ENCODE measurements at places on chromosomes 16 and 17.
A peak's percentile ranks its signal among the peaks of the same experiment; 100 is the strongest.

GRCh38 chr17:80491478-80492342 lies 15.3 kb upstream of the NPTX1 start:
- DNase-seq: no peak

- DNase-seq: no peak
Observed at GRCh38 chr17:34692920-34693319, 113.5 kb downstream of the TMEM132E start.

- peak; percentile 98 for DNase-seq
Observed at GRCh38 chr17:31487648-31488263, 96.3 kb downstream of the RAB11FIP4 start.

DNA sequence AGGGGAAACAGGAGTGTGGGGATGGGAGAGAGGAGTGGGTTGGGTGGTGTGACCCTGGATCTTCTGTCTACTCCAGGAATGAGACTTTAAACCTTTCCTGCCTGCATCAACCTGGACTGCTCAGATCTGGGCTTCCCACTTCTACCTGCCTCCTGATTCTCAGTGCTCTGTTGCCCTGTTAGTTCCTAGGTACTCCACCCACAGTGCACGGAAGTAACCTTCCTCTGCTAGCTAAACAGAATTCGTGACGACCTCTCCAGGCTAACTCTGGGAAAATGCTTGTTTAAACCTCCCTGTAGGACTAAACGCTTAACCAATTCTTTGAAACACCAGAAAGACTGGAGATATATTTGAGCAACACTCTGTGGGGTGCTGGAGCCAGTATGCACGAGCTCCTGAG lies 83.4 kb upstream of the CLEC3A start:
- no peak for DNase-seq

DNA sequence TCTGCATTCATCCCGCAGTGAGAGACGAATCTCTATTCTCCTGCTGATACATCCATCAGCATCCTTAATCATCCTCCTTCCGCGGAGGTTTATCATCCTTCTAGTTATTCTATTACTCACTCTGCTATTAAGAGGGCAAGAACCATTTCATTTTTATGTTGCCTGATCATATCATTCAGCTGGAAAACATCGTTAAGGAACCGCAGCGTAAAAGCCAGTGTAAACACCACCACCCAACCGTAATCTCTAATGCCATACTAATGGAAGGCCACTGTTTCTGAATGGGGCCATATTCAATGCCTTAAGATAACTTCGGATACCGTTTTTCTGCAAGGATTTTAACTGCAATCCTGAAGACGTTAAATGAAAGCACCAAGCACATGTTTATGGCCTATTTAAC lies 36.7 kb upstream of the ERCC4 start:
- no peak for DNase-seq

DNA sequence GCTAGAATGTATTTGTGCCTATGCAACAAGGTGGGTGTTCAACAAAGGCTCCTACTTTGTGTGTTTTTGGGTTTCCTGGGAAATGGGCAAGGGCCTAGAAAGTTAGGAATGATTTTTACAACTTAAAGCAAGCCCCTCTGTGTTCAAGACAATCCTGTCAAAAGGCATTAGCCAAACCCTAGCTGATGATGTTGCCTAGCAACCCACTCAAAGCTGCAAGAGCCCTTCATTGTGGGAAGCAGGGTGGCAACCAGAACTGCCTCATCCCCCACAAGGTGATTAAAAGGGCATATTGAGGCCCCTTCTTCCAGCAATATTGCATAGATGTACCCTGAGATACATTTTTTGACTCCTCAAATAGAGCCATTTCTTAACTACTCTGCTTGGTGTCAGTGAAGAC lies 16.0 kb upstream of the RASL10B start:
- DNase-seq: no peak

DNA sequence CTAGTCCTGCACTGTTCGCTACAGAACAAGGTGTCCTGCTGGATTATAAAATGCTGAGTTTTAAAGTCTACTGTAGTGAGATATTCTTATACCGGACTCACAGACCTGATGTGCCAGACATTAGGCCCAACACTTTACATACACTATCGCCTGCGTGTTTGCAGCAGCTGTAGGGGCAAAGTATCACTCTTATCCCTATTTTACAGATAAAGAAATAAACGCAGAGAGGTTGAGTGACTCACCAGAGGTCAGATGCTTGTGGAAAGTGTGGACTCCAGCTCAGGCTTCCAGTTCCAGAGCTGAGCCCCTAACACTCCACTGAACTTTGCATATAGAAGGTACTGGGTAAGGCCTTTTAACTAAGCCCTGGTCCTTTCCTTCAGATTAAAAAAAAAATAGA lies 47.4 kb downstream of the PLXDC1 start:
- DNase-seq: no peak

DNA sequence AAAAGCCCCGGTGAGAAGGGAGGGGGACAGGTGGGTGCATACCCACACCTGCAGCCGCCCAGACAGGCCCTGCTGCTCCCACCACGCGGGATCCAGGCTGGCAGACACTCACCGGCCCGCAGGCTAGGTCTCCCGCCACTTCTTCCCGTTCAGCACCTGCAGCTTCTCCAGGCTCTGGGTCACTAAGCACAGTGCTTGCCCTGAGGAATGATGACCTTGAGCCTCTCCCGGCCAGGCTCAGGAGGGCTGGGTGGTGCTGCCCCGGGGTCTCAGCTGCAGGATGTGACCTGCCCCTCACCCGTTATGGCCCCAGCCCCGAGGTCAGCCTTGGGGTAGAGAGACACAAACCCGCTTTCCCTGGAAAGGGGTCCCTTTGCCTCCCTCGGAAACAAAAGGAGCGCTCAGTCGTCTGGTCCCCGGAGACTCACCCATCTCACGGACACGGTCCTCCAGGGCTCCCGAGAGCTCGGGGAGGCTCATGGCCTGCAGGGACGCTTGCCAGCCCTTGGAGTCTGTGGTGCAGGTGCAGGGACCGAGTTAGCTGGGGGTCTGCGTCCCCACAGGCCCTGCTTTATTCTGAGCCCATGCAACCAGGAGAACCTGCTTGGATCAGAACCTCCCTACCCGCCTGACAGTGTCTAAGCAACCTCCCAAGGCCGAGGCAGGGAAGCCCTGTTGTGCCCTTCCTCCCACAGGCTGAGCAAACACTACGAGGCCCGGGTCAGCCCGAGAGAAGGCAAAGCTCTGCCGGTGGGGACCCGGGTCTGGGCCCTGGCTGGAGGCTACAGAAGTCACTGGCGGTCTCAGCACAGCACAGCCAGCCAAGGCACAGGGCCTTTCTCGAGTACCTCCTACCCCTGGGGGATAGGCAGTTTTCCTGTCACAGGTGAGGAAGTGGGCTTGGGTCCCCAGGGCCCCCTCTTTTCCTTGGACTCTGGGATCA lies 3.8 kb downstream of the NUDT16L1 start:
- no peak for DNase-seq

GRCh38 chr17:80393961-80394360 lies 21.0 kb upstream of the ENDOV start:
- no peak for DNase-seq

- DNase-seq: no peak
Observed at GRCh38 chr17:63764716-63765115, 8.7 kb downstream of the CCDC47 start.

DNA sequence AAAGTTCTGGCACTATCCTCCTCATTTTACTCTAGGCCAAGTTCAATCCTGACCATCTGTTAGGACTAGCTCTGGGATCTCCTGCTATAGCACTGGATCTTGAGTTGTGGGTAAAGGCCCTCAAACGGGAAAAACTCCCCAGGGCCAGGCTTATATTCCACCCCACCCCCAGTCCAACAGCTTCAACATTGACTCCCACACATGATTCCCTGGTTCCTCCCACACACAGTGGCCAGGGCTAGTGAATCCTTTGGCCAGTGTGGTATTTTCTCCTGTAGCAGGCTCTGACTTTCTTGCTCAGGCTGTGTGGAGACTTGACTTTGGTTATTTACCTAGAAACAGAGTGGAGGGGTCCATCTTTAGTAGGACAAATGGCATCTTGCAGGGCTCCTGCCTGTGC lies 10.3 kb upstream of the AKAP10 start:
- no peak for DNase-seq

DNA sequence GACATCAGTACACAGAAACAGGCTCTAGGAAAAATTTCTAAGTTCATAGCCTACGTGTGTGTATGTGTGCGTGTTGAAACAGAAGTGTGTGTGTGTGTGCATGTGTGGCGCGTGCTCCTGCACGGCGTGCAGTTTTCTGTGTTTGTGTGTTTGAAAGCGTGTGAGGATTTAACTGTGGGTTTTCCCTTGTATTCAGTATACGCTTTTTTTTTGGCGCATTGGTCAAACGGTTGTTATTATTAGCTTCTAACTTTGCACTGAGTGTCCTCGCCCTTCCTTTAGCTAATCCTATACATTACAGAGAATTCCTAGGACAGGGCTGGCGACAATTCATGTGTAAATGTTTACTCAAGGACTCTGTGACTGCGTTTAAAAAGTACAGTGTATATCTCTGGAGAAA lies 23.0 kb downstream of the TMC6 start:
- no peak for DNase-seq

GRCh38 chr17:48231995-48232959 lies 124.7 kb downstream of the SNX11 start:
- no peak for DNase-seq

GRCh38 chr17:81142301-81143199 lies 22.8 kb upstream of the PVALEF start:
- peak; percentile 64 for DNase-seq

GRCh38 chr16:85712801-85713200 lies 24.0 kb upstream of the GINS2 start:
- DNase-seq: no peak

DNA sequence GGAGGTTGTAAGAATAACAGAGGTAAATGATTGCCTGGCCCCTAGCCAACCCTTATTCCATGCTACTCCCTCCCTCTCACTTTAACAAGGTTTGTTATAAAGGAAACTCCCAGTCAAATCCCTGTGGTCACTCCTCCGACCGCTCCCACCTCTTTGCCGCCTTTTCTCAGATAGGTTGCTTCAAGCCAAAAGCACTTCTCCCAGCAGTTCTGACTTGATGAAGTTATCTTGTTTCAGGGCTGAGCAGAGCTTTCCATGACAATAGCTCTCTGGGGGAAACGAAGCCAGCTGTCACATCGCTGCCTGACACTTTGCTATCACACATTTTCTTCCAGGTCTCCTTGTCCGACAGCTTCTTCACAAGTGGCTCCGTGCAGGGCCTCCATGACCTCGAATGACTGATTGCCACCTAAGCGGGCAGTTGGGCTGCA lies 278.6 kb downstream of the HAPSTR1 start:
- no peak for DNase-seq

DNA sequence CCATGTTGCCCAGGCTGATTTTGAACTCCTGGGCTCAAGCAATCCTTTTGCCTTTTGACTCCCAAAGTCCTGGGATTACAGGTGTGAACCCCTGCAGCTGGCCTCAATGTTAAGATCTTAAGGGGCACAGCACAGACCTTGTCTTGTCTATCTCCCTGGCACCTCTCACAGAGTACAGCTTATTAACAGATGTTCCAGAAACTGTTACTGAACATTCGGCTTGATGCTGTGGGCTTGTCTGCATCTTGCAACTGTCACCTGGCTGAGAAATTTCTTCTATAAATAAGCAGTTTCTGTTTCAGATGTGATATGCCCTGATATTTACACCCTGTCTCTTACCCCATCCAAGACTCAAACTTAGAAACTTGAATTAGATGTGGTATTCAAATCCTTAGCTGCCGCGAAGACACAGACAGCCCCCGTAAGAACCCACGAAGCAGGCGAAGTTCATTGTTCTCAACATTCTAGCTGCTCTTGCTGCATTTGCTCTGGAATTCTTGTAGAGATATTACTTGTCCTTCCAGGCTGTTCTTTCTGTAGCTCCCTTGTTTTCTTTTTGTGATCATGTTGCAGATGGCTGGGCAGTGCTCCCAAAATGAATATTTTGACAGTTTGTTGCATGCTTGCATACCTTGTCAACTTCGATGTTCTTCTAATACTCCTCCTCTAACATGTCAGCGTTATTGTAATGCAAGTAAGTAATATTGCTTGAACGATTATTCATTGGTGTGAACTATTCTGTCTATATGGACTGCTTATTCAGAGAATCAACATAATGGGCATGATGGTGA lies at the start of gene TNFRSF17:
Gene TNFRSF17 (plus strand): TSS at position 450 of the 791 bp plus-strand sequence. CDS start 115 bp downstream, at position 565.
- no peak for DNase-seq

GRCh38 chr17:65495122-65496055 lies 66.1 kb downstream of the AXIN2 start:
- DNase-seq: peak; percentile 11

GRCh38 chr16:21277927-21278706 lies at the start of gene CRYM:
CRYM (minus strand) TSS chr16:21278290; CDS start chr16:21278251, 39 bp downstream.
- DNase-seq: peak; percentile 49

DNA sequence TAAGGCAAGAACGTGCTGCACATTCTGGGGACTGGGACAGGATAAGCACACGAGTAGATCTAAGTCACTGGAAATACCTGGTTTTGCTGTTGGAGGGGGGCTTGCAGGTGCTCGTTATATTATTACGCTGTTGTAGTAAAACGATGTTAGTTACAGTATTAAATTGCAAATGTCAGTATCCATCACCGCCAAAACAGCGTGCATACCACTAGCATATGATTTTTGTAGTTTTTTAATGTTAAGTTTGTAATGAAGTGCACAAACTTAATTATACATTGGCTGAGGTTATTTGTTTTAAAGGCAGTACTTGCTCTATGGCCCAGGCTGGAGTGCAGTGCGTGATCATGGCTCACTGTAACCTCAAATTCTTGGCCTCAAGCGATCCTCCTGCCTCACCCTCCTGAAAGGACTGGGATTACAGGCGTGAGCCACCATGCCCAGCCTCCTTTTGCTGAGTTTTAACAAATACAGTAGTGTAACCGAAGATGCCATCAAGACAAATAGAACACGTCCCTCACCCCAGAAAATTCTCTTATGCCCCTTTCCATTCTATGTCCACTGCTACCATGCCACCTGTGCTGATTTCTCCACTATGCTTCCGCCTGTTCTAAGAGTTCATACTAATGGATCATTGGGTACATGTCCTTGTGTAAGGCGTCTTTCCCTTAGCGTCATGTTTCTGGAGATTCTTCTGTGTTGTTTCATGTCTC lies 20.7 kb upstream of the CSNK1D start:
- no peak for DNase-seq

DNA sequence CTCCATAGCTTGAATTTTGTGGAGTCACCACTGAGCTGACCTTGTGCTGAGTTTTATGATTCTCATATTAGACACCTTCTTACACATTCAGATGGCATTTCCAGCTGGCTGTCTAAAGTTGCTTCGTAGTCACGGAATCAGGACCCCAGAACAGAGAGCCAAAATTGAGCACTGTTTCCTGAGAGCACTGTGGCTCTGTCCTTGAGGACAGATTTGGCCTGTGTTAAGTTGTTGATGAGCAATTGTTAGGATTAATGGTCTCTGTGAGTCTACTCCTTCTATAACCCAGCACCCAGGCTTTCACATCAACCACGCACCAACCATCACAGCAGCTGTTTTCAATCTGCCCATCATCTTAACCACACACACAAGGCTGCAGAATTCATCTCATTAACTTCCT lies 277.5 kb upstream of the HSBP1 start:
- DNase-seq: no peak

- DNase-seq: no peak
Observed at GRCh38 chr17:1896243-1897104, 66.7 kb downstream of the RPA1 start.

- no peak for DNase-seq
Observed at GRCh38 chr16:70565053-70565452, 41.4 kb downstream of the SF3B3 start.

- DNase-seq: no peak
Observed at GRCh38 chr16:35147556-35148504, 1688.4 kb downstream of the TP53TG3F start.
